ENCODE measurements at places on chromosomes 16 and 17.
A peak's percentile ranks its signal among the peaks of the same experiment; 100 is the strongest.

DNA sequence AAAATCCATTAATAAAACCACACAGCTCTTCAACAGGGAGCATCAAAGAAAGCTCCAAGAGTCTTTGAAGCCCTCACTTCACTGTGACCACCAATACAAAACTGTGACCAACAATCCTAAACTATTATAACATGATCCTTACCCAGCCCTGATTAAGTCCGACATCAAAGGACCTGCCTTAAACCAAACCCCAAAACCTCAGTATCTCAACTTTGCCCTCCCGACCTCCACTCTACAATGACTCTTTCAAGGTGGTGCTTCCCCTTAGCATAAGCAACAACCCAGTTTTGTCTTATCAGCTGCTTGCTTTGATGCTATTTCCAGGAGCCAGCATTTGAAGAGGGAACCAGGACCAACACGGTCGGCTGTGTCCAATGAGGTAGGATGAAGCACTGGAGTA is 8.5 kb upstream of the PRSS22 start:
- no peak for DNase-seq

GRCh38 chr16:52553322-52553721 is 6.4 kb upstream of the TOX3 start:
- no peak for DNase-seq

DNA sequence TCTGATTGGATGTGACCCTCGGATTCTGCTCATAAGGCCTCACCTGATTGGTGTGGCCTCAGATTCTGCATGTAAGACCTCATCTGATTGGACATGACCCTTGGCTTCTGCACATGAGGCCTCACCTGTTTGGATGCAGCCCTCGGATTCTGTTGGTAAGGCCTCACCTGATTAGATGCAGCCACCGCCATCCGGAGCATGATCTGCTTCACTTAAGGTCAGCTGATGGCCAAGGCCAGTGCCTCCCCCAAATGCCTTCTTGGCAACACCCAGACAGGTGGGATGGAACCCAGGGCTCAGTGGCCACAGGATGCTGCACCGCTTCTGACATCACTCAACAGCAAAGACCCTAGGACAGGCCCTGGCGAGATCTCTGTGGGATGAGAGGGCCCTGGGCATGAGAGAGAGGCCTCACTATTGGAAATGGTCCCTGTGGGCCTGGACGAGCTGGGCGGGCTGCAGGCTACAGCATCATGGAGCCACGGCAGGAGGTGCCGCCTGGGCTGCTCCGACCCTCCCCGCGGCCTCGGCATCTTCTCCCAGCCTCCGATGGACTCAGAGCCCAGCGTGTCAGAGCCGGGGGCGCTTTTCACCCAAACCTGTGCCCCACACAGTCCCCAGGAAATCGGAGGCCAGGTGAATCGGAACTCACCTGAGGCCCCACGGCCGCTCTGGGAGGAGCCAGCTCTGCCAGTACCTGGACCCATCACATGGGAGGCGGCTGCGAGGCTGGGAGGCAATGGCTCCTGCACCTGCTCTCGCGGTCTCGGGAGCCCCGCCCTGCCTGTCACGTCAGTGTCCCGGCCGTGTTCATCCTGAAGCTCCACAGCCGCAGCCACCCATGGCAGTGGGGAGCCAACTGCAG is 60.9 kb upstream of the ZNF469 start:
- no peak for DNase-seq

DNA sequence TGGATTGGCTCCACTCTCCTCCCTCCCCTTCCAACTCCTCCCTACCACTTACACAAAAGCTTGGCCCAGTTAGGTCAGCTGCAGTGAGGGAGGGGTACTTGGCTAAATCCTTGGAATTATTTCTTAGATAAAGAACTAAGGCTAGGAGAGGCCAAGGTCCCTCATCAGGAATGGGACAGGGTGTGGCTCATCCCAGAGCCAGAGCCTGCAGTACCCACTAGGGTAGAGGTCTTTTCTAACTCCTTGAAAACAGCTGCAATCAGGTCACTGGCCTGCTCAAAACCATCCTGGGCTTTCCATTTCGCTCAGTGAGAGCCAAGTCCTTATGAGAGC is 1.9 kb upstream of the SLC46A1 start:
- no peak for DNase-seq

DNA sequence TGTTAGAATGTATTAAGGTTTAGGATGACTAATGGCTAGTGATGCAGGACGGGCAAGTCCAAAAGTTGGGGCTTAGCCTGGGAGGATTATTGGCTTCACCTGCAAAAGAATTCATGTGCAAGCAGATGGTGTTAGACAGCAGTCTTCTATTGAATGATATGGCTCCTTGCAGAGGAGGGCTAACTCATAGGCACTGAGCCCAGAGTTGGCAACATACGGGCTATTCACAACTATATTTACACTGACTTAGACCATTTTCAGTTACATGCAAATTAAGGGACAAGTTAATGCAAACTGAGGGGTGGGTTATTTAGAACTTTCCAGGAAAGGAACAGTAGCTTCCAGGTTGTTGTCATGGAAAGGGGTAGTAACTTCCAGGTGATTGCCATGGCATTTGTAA is 1017.1 kb upstream of the EEF2KMT start:
- no peak for DNase-seq

- no peak for DNase-seq
Measured at GRCh38 chr17:77376795-77377709, 236.3 kb downstream of the SEC14L1 start.

- no peak for DNase-seq
Measured at GRCh38 chr17:37802061-37802595, 57.3 kb upstream of the HNF1B start.

- peak; percentile 32 for DNase-seq
Measured at GRCh38 chr16:85220964-85221731, 108.9 kb upstream of the CIBAR2 start.

GRCh38 chr17:48231995-48232959 is 124.7 kb downstream of the SNX11 start:
- peak; percentile 99 for DNase-seq

DNA sequence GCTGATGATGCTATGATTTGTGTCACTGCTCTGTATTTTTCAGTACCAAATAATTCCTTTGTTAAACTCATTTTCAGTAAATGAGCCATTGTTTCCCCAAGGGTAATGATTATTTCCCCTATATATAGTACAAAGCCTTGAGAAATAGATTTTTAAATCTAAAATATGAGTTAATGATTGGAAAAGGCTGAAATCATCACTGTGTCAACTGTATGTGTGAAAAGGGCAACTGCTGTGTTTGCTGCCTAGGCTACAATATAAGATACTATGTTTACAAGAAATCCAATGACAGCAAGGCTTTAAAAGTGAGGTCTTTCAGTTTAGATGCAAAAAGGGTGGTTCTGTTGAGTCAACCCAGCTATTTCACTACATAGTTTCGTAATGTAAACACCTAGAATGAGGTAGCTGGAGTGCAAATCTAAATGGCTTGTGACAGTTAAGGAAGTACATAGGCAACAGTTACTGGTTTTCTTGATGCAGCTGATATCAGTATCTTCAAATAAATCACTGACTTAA is 15.3 kb downstream of the NLK start:
- no peak for DNase-seq

- no peak for DNase-seq
Measured at GRCh38 chr17:48600244-48601098, 4.3 kb downstream of the HOXB6 start.

DNA sequence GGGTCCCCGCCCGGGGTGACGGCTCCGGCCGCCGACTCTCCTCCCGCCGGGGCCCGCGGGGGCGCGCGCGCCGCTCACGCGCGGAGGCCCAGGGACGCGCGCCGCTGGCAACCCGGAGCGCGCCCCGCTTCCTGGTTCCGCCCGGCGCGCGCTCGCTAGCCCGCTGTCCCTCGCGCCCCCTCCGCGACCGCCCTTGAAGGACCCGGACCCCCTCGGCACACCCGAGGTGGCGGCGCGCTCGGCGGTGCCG is at the start of gene STAT5B:
TSS of gene STAT5B (minus strand) at position 33 of the 250 bp plus-strand sequence. CDS start 44,264 bp downstream, outside the sequence.
- DNase-seq, result peak; percentile 9

- no peak for DNase-seq
Measured at GRCh38 chr16:11316331-11317015, 28.8 kb upstream of the RMI2 start.

DNA sequence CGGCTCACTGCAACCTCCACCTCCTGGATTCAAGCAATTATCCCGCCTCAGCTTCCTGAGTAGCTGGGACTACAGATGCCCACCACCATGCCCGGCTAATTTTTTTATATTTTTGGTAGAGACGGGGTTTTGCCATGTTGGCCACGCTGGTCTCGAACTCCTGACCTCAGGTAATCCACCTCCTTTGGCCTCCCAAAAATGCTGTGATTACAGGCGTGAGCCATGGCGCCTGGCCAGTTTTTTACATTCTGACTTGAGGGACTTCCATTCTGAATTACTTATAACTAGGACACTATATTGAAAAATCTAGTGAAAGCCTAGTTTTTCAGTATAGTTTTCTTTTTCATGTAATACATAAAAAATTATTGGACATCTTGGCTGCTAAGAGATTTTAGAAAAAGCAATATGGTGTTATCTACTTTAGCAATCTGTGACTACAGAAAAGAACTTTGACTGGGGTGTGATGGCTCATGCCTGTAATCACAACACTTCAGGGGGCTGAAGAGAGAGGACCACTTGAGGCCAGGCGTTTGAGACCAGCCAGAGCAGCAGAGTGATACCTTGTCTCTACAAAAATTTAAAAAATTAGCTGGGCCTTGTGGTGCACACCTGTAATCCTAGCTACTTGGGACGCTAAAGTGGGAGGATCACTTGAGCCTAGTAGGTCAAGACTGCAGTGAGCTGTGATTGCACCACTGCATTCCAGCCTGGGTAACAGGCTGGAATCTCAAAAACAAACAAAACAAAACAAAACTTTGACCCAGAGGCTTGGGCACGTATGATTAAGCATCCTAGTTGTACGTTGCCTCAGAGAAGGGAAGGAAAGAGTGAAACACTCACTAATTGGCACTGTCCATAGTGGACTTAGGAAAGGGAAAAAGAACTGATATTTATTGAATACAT is 26.8 kb upstream of the GOSR1 start:
- DNase-seq, result no peak

DNA sequence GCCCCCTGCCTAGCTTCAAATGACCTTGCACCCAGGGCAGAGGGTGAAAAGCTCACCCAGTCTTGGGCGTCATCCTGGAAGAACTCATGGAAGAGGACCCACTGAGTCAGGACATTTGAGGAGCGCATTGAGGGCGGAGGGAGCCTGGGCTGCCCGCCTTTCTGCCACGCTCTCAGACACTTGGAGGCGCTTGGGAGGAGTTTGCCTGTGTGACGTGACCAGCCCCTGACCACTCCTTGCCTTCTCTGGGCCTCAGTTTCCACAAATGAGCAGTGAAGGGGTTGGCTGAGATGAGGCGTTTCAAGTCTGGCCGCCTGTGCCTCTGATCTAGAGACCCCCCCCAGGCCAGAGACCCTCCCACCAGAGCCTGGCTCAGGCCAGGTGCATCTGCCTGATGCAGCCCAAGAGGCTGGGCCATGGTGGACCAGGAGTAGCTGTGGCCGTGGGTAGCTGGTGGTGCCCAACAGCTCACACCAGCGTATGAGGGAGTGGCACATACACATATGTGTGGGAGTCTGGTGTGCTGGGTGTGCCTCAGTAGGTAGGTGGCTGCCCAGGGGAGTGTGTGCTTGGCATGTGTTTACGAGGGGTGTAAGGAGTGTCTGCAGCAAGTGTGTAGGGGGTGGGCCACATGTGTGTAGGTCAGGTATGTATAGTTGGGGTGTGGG is 80.2 kb upstream of the TOB1 start:
- no peak for DNase-seq

DNA sequence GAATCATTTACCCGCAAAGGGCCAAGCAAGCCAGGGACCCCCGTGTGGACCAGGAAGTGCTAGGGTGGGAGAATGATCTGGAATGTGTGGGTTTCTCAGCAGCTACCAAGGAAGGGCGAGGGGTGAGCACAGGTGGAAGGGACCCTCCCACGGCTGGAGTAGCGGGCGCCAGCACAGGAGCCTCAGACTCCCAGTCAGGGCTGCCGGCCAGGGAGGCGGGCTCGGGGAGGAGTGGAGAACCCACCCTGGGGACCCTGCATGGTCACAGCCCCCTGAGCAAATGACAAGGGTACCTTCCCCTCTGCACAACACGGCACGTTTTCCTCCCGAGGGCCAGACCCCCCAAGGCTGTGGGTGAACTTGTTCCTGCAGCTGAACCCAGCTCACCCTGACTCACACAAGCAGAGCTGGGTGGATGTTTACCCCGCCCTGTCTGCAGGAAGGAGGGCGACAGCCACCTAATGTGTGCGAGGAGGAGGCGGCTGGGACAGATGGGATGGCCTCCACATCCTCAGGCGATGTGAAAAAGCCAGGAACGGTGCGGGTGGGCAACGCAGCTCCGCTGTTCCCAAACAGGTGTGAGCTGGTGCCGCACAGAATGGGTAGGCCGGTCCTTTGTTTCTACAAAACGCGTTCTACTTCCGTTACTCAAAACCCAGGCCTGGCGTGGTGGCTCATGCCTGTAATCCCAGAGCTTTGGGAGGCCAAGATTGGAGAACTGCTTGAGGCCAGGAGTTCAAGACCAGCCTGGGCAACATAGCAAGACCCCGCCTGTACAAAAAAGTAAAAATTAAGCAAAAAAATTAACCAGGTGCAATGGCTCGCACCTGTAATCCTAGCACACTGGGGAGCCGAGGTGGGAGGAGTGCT is 6.2 kb downstream of the ECI1 start:
- no peak for DNase-seq

DNA sequence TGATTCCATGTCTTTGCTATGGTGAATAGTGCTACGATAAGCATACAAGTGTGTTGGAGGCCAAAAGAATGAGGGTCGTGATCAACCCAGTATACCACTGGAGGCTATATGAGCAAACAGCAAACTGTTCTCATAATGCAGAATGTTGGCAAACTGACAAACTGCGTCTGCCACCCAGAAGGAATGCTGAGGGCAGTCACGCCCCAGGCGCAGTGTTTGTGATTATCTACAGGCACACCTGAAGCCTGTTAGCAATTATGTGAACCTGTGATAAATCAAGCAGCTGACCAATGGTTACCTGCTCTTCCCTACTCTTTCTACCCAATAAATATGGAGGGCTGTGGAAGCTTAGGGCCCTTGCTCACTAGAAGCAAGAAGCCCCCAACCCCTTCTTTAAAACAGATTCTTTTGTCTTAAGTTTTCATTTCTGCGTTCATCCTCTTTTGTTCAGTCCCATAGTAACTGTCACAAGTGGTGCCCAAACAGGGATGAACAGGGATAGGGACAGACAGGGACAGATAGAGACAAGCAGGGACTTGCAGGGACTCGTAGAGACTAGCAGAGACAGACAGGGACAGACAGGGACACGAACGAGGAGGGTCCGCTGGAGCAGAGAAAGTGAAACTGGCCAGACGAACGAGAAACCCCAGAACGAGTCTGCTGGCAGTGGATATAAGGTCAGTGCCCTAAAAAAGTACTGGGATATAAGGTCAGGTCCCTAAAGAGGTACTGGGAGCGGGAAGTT is 25.1 kb downstream of the CD300LG start:
- DNase-seq, result no peak
